G401 (cell line): ENCODE measurements at places on chromosomes 4 and X.

GRCh38 chr4:20249333-20249732 is 2.4 kb upstream of the SLIT2 start:
- DNase-seq, result peak; percentile 6

- DNase-seq, result no peak
These were observed 12.0 kb downstream of the KDM6A start for GRCh38 chrX:44884944-44885343.

DNA sequence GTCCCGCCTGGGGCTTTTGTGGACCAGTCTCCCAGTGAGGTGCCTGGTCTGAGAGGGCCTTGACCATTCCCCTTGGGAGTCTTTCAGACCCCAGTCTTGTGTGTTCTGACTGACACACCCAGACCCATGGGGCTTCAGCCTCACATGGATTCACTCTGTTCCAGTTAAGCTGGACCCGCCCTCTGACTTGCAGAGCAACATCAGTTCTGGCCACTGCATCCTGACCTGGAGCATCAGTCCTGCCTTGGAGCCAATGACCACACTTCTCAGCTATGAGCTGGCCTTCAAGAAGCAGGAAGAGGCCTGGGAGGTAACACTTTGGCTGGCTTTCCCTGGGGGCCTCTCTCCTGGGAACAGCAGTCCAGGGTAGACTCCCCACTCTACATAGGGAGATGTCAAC is 6.8 kb downstream of the IL9R start:
- no peak for DNase-seq

DNA sequence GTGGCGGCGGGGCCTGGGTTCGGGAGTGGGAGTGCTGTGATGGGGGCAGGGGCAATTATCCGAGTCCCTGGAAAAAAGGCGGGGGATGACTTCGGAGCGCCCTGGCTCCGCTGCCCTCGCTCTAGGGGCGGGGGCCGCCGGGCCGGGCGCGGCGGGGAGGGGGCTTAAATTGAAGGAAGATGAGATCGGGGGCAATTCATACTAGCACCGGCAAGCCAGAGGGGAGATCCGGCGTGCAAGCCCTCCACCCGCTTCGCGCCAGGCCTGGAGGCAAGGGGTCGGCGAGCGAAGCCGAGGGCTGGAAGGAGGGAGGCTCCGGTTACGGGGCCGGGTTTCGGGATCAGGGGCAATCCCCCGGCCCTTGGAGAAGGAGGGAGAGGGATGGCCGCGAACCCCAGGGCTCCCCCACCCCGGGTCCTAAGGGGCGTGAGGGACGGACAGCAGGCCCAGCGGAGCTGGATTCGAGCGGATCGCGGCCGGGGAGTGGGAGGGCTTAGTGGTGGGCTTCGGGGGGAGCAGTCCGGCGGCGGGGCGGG is 1.2 kb downstream of the BCORL1 start:
- no peak for DNase-seq

- DNase-seq, result no peak
These were observed 54.1 kb downstream of the CCNI start for GRCh38 chr4:77021614-77022089.

DNA sequence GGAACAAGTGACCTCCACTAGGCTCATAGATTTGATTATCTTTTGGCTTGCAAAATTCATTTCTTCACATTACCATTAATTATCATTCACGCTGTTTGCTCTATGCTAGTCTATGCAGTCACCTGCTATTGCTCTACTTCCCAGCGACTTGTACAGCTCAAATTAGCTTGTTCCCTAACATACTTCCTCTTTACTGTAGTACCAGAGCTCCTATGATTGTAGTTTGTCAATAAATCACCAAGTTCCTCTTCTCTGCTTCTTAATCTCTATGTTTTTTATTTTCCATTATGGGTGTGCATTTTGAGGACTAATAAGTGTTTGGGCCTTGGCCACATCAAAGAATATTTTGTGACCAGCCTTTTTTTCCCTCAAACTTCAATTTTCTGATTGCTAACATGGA is 6.2 kb upstream of the GSPT2 start:
- DNase-seq, result no peak

GRCh38 chr4:106019771-106020170 is 124.5 kb downstream of the NPNT start:
- no peak for DNase-seq

GRCh38 chrX:9865804-9866472 is 79.7 kb downstream of the SHROOM2 start:
- no peak for DNase-seq

DNA sequence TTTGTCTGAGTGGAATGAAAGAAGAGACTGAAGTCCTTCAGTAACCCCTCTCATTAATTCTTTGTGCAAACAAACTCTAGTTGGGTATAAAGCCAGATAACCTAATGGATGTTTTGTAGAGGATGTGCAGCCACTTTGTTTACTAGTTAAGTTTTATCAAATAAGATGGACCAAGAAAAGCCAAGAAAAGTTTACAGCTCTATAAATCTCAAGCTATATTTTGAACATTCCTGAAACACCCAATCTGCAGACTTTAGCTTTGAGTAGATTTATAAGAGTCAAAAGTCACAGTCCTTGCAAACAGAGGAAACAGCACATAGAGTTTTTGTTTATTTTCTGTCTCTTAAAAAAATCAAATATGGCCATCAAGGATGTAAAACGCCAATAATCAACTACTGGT is 452.9 kb downstream of the SPRY1 start:
- DNase-seq, result no peak

DNA sequence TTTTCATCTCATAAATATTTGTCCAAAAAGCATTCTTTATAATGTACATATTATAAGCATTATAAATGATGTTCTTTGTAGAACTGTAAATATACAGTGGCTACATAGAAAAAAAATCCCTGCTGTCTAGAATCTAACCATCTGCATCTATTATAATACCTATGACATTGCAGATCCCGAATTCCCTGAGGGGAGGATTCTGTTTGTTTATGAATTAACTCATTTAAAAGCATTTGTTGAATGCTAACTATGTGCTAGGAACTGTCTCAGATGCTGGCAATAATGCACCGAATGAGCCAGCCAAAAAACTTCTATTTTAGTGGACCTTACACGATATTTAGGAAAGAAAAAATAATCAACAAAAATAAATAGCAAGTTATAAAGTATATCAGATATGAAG is 189.6 kb downstream of the PACRGL start:
- DNase-seq, result no peak

DNA sequence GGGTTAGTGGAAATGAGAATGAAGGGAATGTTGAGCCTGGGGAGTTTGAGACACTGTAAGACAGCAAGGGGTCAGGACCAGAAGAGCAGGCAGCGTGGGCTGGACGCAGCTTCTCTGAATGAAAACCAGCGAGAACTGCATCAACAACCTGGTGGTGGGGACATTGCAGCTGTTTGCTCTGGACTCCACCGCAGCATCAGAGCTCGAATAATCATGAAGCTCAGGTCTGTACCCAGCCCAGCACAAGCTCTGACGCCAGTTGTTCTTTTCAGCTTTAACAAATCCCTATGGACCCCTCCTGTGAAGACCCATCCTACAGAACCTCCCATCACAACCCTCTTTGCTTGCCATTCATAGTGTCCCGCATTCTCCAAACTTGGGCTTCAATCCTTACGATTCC is 106.8 kb upstream of the PNPLA4 start:
- no peak for DNase-seq

DNA sequence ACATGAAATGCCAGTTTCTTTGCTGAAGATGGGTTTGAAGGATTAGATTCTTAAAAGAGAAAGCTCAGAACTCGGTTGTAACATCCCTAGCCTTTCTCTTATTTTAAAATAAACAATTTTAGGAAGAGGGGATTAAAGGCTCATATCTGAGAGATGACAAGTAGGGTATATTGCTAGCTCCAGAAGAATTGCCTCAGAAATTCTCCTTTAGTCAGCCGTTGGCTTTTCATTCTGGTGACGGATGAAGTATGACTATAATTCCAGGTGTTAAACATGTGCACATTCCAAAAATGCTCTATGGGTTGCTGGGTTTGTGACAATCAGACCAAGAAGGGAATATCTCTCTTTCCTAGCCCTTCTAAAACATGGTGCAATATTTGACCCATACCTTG is 17.8 kb downstream of the DKK2 start:
- no peak for DNase-seq

- DNase-seq, result no peak
These were observed 34.6 kb downstream of the PDLIM5 start for GRCh38 chr4:94486372-94486801.

DNA sequence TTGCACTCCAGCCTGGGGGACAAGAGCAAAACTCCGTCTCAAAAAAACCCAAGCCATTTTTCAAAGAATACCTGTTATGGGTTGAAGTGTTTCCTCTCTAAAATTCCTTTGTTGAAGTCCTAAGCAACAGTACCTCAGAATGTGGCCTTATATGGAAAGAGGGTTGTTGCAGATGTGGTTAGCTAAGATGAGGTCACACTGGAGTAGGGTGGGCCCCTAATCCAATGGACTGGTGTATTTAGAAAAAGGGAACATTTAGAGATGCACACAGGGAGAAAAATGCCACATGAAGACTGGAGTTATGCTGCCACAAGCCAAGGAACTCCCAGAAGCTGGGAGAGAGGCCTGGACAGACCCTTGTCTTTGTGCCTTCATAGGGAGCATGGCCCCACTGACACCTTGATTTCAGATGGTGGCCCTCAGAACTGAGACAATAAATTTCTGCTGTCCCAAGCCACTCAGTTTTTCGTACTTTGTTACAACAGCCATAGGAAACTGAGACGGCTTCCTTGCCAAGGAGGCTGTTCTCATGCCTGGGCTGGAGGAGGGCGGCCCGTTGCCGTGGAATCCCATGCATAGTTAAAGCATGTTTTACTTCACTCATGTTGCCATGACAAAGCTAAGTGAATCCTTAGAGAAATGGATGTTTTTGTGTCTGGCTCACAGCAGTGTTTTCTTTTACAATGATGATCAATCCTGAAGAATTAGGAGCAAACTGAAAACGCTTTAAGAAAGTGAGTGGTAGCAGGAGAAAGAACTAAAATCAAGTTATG is 16.5 kb downstream of the TRAPPC2 start:
- no peak for DNase-seq

- DNase-seq, result no peak
These were observed 71.6 kb downstream of the SH3RF1 start for GRCh38 chr4:169199184-169199583.

DNA sequence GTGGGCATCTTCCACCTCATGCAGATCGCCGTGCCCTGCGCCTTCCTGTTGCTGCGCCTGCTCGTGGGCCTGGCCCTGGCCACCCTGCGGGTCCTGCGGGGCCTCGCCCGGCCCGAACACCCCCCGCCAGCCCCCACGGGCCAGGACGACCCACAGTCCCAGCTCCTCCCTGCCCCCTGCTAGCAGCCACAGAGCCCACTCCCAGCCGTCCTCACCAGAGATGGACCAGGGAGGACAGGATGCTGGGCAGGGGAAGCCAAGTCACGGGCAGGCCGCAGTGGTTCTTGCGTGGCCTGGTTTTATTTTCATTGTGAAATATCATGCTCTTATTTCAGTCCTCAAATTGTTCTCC is 15.1 kb downstream of the DGKQ start:
- DNase-seq, result no peak

- no peak for DNase-seq
These were observed 92.4 kb downstream of the ANKRD17 start for GRCh38 chr4:73166212-73166611.

GRCh38 chr4:76523593-76523992 is 88.6 kb downstream of the SHROOM3 start:
- peak; percentile 94 for DNase-seq

GRCh38 chrX:19750028-19750782 is 137.2 kb downstream of the SH3KBP1 start:
- DNase-seq, result no peak

DNA sequence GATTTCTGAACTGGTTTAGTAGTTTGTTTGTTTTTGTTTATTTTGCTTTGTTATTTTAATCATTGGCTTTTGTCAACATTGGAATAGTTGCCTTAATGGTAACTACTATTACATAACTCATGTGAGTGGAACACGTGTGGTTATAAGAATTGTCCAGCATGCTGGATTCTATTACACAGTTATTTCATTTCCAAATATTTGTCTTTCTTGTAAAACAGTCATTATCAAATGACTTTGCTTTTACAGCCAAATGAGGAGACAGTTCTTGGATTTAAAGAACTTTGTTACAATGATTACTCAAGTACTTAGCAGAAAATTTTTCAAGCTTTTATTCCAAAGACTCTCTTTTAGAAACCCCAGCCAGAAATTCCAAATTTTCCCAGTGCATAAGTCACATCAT is 516.1 kb upstream of the MAGEB2 start:
- DNase-seq, result no peak

GRCh38 chrX:119266364-119266995 is 30.4 kb downstream of the PGRMC1 start:
- DNase-seq, result peak; percentile 54

DNA sequence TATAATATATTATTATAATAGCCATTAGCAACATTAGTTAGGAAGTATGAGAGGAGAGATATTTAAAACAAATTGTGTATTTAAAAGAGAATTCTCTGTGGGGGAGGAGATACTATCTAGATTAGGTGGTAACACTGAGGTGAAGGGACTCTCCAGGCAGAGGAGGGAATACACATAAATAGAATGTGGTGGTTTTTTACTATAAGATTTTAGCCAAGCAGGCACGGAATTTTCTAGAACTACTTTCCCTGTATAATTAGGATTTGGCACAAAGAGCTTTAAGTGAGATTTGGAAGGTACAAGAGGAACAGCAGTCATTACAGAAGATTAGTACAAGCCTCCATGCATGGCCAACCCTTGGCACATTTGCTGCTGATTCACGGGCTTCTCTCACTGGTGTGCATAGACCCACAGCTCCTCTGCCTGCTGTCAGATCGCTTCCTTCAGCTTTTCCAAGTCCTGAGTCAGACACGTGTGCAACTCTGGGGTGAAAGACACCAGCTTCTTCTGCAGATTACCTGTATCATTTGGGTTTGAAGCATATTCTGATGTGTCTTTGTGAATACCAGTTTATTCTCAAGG is 685.5 kb downstream of the KCTD8 start:
- peak; percentile 97 for DNase-seq

GRCh38 chr4:111028795-111029194 is 405.9 kb upstream of the PITX2 start:
- no peak for DNase-seq
